ENCODE measurements at places on chromosomes 3 and 15.
A peak's percentile ranks its signal among the peaks of the same experiment; 100 is the strongest.

- DNase-seq = no peak
These were observed 3.4 kb downstream of the FAH start for GRCh38 chr15:80156176-80156720.

GRCh38 chr3:115937054-115937453 lies 313.7 kb downstream of the GAP43 start:
- no peak for DNase-seq

- peak; percentile 82 for DNase-seq
These were observed 62.8 kb upstream of the PLSCR4 start for GRCh38 chr3:146313746-146314111.

GRCh38 chr3:167675848-167676247 lies 22.1 kb upstream of the WDR49 start:
- DNase-seq = no peak

- DNase-seq = peak; percentile 71
These were observed 3.3 kb upstream of the RBSN start for GRCh38 chr3:15102256-15102655.

DNA sequence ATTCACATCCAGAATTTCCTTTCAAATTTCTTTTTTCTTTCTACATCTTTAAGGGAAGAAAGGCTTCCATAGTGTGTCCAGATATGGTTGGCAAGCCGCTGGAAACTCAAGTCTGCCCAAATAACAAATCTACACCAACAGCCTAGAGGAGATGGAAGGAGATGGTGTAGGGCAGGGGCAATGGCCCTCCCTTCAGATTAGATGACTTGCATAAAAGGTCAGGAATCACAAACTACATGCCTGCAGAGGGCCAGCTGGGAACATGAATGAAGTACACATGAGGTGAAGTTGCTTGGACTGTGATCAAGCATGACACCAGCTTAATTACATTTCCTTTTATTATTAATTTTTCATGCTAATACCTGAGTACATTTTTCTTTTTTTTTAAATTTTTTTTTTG lies 10.2 kb downstream of the SLC27A2 start:
- DNase-seq = no peak

GRCh38 chr15:69392352-69392751 lies 21.8 kb upstream of the KIF23 start:
- no peak for DNase-seq

GRCh38 chr3:193732391-193732790 lies 139.4 kb downstream of the OPA1 start:
- DNase-seq = peak; percentile 19

- no peak for DNase-seq
These were observed 22.6 kb upstream of the SCG3 start for GRCh38 chr15:51658664-51659063.

DNA sequence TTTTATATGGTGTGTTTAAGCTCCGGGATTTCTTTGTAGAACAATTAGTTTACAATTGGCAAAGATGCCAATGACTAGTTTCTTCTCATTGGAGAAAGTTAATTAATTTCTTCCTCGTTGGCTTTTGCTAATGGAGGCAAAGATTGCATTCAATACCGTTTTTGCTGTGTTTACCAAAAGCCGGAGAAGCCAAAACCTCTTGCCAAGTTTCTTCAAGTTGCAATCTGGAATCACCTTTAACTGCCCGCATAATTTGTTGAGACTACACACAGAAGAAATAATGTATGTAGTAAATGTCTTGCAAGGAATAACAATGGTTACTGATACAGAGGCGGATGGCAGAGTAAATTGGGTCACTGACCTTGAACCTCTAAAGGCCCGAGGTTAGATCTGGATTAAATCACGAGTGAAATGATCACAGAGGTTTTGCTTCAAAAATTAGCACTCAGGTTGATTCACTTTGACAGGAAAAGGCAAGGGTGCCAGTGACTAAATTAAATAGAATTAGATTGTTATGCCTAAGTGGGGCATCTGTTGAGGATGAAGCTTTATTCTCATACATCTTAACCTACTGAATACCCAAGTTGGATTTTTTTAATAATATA lies 732.1 kb upstream of the NR2F2 start:
- no peak for DNase-seq

GRCh38 chr3:149638228-149639092 lies 19.4 kb downstream of the WWTR1 start:
- peak; percentile 80 for DNase-seq

GRCh38 chr3:37787153-37787867 lies 74.4 kb upstream of the CTDSPL start:
- no peak for DNase-seq

- DNase-seq = no peak
These were observed 33.1 kb downstream of the ARIH2 start for GRCh38 chr3:48951764-48952163.

GRCh38 chr3:150627557-150627956 lies 24.4 kb downstream of the SELENOT start:
- peak; percentile 91 for DNase-seq

DNA sequence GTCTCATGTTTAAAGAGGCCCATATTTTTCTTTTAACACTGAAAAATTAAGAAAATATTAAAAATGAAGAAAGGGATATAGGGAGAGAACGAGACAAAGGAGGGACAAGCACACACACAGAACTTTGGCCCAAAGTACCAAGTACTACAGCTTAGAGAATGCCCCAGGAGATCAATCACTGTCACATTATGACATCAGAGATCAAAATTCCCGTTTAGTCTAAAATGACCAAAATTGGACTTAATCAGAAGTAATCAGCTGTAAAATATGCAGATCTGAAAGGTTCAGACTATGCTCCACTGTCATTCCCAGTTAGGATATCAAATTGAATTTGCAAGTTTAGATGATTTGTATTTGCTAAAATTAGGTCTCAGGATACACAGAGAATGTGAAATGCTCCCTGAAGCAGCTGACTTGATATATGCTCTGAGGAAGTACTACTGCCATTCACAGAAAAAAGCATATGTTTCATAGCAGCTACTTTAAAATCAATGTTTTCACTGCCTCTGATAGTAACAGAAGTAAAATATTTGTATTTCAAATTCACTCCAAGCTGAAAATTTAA lies 123.0 kb downstream of the PEAK1 start:
- DNase-seq = no peak

DNA sequence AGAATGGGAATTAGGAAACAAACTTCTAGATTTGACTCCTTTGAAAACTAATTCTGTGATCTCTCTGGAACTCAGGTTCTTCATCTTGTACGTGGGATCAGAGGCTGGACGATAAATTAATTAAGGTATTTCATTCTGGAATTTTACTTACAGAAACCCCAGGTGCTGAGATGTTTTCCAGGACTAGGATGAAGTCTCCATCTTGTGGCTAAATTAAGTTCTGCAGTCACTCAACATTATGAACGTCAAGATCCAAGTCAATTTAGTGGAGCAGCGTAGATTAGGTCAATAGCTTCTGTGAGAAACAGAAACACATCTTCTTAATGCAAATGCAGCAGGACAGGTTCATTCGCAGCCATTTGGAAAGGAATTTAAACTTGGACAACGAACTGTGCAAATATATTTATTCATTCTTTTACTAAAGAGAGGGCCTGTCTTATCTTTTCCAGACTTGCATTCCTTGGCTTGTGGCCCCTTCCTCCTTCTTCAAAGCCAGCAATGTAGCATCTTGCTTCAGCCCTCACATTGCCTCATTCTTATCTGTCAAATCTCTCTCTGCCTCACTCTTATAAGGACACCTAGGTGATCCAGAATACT lies 26.7 kb upstream of the TMC3 start:
- DNase-seq = peak; percentile 34

GRCh38 chr3:141740349-141740748 lies 2.3 kb downstream of the RNF7 start:
- DNase-seq = no peak

GRCh38 chr3:24388159-24388558 lies 106.5 kb downstream of the THRB start:
- no peak for DNase-seq

GRCh38 chr3:150074697-150075416 lies 104.2 kb upstream of the PFN2 start:
- no peak for DNase-seq

DNA sequence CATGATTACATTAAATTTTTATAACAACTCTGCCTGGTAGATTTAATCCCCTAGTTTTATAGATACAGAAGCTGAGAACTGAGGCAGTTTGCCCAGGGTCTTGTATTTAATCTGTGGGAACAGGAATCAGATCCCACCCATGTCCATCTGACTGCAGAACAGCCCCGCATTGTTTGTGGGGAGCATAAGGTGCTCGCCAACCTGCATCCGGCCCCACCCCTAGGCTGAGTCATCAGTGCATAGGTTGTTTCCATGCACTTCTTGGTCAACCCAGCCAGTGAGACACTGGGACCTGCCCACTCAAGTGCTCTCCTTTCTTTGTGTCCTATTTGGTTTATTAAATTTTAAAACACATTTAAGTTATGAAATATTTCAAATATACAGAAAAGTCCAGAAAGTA lies 266.2 kb downstream of the OPA1 start:
- DNase-seq = no peak

- DNase-seq = no peak
These were observed at the start of gene LMOD3 for GRCh38 chr3:69122403-69122802. Gene LMOD3, minus strand, starts transcription at chr3:69122595. Its CDS starts 209 bp downstream, at chr3:69122386.

- no peak for DNase-seq
These were observed 66.0 kb downstream of the MESD start for GRCh38 chr15:80923668-80924067.

DNA sequence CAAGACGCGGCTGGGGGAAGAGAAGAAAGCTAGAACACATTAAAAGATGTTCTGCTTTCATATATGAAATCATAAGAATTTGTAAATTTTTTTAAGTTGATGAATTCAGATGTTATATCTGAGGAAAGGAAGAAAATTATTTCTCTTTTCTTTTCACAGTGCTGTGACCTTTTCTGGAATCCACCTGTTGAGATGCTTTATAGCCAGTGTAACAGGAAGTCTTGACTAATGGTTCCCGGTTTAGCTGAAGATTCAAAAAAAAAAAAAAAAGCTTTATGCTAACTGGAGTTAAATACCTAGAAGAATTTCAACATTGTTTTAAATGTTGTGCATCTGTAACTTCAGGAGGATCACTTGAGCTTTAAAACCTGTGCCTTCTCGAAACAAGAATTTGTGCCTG lies 9.9 kb downstream of the GTPBP8 start:
- DNase-seq = no peak

DNA sequence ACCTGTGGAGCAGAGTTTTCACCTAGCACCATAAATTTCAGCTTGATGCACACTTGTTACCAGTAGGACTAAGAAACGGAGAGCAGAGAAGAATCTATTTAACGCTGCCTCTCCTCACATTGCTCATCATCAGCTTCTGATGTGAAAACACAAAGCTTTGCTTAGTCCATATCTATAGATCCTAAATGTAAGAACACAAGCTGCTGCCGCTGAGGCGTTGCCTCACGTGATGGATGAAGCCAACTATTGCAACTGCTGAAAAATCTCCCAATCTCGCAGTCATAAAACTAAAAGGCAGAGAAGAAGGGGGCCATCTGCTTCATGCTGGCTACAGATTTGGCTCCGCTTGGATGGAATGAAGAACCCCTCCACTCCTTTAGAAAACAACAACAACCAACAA lies 42.7 kb downstream of the CADPS start:
- no peak for DNase-seq

DNA sequence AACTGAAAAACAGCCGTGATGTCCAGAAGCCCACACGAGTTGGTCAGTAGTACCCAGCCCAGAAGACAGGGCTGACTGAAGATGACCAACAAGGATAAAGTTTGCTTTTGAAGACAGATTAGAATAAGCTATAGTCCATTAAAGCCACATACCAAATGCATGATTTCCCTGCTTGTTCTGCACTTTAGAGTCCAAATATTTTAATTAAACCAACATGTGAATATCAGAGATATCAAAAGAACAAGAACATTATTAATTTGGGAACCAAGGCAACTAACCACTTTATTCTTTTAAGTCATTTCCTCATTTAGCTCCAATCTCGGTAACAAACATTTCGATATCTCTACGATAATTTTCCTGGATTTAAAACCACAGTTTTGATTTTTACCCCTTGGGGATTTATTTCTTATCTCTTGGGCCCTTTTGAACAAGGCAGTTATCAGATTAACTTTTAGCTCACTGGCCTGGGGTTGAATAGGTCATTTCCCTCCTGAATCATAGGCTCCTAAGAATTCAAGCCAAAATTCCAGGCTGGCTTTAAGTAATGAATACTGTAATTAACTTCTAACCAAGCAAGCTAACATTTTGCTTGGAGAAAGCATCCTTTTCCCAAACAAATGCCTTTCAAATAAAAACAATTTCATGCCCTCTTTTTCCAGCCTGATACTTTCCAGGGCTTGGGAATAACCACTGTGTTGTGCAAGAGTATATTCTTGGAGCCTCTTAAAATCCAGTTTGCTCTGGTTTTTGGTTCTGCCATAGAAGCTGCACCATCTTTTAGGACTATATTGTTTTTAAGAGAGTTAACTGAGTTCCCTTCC lies 102.9 kb upstream of the NR2E3 start:
- peak; percentile 60 for DNase-seq

GRCh38 chr3:60313951-60314461 lies 937.2 kb downstream of the FHIT start:
- DNase-seq = no peak

GRCh38 chr15:39793923-39794322 lies 11.3 kb upstream of the FSIP1 start:
- no peak for DNase-seq

DNA sequence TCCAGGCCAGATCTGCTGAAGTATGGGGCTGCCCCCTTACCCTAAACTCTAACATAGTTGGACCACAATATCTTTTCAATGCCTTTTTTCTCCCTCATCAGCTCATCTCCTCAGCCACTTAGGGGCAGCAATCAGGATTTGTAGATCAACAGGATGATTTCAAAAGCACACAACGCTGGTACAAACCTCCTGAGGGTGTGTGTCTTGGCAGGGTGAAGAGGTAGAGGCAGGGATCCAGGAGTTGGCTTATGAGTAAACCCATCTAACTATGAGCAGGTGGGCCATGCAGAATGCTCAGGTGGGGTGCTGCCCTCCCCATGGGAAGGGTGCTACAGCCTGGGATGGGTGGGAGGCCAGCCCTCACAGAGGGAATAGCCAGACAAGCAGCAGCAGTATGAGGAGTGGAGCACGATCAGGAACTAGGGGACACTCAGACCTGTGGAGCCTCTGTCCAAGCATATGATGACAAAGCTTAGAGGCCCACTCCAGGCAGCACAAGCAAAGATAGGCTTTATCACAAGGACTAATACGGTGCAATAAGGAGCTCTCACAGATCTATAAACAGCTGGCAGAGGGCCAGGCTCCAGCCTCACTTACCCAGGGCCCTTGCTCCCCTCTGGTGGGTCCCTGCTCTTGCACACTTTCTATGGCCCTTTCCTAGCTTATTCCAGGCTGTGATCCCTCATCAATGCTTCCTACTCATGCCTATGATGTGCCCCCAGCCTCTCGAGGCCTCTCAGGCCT lies 32.2 kb downstream of the IL20RB start:
- DNase-seq = no peak

DNA sequence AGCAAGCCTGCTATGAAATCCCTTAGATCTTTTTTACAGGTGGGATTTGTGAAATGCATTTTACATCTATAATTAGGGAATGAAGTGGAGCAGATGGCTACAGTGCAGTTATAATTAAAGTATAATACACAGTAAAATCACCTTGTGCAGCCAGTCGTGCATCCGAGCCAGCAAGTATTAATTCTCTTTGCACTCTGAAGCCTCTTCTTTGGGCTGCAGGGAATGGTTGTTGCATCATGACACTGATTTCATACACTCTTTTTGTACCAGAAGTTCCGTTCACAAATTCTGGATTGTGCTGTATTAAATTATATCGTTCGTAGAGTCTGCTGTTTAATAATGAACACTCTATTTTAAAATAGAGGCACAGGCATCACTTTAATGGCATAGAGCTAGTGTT lies 28.7 kb upstream of the TP63 start:
- no peak for DNase-seq

- DNase-seq = peak; percentile 76
These were observed 49.7 kb upstream of the MYZAP start for GRCh38 chr15:57541805-57542504.

GRCh38 chr3:160601288-160601687 lies 35.9 kb upstream of the KPNA4 start:
- DNase-seq = peak; percentile 70
